NT2/D1 (cell line): ENCODE measurements at places on chromosomes 7 and 10.

GRCh38 chr10:7915923-7916536, 97.7 kb downstream of the TAF3 start:
- DNase-seq = no peak

DNA sequence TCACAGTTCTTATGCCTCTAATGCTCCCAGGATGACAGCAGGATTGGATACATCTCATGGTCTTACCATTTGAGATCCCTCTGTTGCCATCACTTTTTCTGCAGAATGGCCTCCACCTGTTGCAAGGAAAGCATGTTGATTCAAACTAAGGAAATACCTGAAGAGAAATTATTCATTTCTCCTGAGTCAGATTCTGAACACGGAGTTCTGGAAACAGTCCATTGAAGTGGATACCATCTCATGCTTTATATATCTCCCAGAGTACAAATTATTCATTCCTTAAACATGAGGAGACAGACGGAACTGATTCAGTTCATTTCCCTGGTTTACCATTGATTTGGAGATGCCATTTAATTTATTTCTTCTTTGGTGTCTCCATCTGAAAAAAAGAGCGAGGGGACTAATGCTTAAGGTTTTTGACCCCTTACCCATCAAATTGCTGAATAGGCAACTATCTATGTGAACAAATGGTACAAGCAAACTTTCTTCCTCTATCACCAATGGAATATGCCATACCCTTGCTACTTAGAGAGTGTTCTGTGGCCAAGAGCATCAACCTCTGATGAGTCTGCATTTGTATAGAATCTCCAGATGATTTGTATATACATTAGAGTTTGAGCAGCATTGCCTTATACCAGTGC, 305.0 kb upstream of the LRGUK start:
- DNase-seq = no peak

GRCh38 chr10:3198900-3199299, 26.3 kb upstream of the PITRM1 start:
- no peak for DNase-seq

DNA sequence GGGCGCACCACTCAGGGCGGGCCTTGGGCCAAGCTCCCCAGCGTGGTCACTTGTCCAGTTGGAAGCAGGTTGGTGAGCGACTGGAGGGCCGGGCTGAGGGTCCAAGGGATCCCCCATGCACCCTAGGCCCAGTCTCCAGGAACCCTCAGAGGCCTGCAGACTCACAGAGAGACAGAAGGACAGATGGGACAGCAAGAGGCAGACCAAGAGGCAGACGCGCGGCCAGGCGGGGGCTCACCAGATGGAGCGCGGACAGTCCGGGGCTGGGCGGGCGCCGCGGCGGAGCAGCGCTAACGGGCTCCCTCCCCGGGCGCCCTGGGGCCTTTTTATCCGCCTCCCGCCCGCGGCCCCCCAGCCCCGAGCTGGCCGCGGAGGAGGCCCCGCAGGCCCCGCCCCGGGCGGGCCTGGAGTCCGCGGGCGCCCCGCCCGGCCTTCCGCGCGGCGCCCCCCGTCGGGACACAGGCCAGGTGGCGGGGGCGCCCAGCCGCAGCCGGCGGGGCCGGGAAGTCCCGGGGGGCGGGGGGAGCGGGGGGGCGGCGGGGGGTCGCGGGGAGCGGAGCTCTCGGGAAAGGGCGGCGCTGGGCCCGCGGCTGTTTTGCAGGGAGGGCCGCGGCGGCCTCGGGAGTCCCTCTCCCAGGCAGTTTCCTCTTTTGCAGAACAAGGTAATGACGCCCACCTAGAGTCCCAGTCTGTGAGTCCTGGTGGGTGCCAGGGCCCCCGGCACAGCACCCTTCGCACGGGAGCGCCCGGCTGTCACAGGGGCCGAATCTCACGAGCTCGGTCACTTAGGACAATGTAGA, at the start of gene LOXL4:
Gene LOXL4, minus strand, starts transcription at position 301 of the 800 bp plus-strand sequence. CDS start 5,175 bp downstream, outside the sequence.
- DNase-seq = no peak

DNA sequence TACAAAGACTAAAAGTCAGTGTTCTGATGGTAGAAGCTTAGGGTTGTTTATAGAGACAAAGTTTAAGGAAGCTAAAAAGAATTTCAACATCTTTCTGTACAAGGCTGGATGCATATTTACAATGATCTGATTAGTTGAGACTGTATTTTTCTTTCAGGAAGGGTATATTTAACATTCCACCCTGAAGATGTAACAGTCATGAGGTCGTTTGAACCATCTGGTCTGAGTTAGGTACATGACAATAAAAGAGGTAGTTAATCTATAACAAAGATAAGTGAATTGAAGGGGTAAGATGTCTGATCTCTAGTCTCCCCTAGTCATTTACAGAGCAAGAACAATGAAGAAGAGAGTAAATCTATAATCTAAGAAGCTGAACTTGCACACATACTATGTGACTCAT, 821.2 kb downstream of the CNTNAP2 start:
- DNase-seq = no peak

GRCh38 chr7:44315301-44315903, 10.0 kb downstream of the CAMK2B start:
- DNase-seq = no peak

DNA sequence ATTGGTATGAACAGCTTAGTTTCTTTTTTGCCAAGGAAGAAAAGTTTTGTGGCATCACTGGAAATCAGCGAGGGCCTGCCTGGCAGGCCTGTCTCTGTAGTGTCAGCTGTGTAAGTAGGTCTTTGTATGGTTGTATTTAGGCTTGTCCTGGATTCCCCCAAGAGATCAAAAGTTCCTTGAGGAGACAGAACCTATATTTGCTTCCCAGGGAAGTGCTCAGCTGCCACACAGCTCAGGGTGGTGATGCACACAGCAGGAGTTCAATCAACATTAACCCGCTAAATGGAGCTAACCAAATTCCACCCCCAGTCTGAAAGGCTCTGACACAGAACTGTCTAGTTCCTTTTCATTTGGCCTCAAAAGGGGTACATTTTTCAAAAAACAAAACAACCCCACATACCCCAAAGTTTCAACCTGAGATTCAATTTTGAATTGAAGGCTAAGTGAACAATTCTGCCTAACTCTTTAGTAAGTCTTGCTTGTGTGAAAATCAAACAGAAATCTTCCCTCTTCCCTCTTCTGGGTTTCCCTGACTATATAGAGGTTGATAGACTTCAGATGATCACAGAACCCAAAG, 124.4 kb downstream of the CLEC2L start:
- no peak for DNase-seq

GRCh38 chr10:132142396-132143161, 44.2 kb upstream of the DPYSL4 start:
- DNase-seq = no peak

- no peak for DNase-seq
Measured at GRCh38 chr10:22624287-22624738, 90.1 kb downstream of the PIP4K2A start.

- no peak for DNase-seq
Measured at GRCh38 chr7:39709768-39710311, 86.5 kb downstream of the RALA start.

- no peak for DNase-seq
Measured at GRCh38 chr10:47252093-47252780, 47.8 kb upstream of the GDF10 start.

- no peak for DNase-seq
Measured at GRCh38 chr7:1768832-1769231, 98.8 kb downstream of the ELFN1 start.

DNA sequence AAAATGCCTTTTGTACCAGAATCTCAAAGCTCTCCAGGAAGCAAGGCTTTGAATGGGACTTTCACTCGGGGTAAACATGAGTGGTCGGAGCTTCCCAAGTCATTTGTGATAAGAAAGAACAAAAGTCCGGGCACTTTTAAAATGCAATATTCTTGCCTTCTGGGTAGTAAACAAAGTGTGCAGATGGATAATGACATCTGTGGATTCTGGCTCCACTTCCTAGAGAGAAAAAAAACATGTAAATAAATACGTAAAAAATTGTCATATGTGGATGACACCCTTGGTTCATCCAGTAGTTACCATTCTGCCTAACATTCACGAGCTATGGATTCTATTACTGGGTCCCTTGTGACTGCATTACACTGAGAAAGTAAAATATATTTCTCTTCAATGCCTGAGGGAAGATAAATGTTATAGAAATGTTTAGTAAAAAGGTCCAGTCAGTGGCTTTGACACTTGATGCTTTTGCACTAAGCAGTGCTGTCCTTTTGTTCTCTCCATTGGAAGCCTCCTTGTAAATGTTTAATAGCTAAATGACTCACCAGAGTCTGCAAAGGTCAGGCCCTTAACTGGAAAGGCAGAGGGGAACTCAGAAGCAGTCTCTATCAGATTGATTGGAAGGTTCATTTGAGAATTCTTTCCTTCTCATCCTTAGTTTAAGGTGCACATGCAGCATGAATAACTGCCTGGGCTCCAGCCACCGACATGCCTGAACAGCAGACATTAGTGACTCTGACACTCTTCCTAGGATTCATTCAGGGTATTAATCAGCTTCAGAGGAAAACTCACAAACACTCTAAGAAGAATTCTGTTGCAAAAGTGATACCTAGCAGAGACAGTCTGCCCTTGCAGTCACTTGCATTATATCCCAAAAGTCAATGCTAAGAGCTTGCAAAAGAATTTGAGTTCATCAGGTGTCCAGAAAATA, 11.7 kb upstream of the EDRF1 start:
- DNase-seq = peak; percentile 1

GRCh38 chr7:118182593-118183427, 1.2 kb upstream of the LSM8 start:
- DNase-seq = no peak

GRCh38 chr7:82172881-82173280, 270.7 kb downstream of the CACNA2D1 start:
- no peak for DNase-seq

- DNase-seq = no peak
Measured at GRCh38 chr7:92848441-92848840, 12.1 kb upstream of the CDK6 start.

GRCh38 chr7:42611289-42611928, 300.5 kb downstream of the C7orf25 start:
- DNase-seq = no peak
